ENCODE measurements at places on chromosomes 3 and 15.

GRCh38 chr3:104133630-104134029 is 1233.1 kb upstream of the ALCAM start:
- DNase-seq, result no peak

- DNase-seq, result no peak
These were observed 266.6 kb upstream of the CTDSPL start for GRCh38 chr3:37594873-37595783.

DNA sequence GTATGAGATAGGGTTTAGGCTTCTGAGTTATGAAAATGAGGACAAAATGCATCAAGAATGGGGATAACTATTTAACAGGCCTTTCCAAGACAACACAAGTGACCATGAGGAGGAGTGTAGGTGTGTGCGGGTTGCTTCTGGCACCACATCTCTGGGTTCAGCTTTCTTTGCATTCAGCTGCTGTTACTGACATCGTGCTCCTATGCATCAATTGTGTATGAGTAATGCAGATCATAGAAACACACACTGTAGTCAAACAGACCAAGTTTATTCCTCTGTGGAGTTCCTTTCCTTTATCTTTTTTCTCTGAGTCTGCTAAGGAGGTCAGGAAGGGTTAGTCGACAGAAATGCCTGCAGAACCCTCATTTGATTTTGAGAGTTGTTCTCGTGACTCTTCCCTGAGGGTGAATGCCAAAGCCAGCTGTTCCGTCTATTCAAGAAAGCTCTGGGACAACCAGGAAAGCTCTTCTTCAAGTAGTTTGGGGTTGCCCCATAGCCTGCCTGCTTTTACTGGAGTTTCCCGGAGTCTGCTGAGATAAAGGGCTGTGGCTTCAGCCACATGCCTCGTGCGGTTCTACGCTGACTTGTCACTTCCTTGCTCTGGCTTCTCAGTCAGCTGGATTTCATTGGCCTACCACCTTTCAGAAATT is 136.7 kb upstream of the TLE3 start:
- no peak for DNase-seq

- no peak for DNase-seq
These were observed 5.7 kb downstream of the XIRP1 start for GRCh38 chr3:39186692-39187151.

GRCh38 chr3:50357481-50357880 is 1.8 kb downstream of the TMEM115 start:
- no peak for DNase-seq

DNA sequence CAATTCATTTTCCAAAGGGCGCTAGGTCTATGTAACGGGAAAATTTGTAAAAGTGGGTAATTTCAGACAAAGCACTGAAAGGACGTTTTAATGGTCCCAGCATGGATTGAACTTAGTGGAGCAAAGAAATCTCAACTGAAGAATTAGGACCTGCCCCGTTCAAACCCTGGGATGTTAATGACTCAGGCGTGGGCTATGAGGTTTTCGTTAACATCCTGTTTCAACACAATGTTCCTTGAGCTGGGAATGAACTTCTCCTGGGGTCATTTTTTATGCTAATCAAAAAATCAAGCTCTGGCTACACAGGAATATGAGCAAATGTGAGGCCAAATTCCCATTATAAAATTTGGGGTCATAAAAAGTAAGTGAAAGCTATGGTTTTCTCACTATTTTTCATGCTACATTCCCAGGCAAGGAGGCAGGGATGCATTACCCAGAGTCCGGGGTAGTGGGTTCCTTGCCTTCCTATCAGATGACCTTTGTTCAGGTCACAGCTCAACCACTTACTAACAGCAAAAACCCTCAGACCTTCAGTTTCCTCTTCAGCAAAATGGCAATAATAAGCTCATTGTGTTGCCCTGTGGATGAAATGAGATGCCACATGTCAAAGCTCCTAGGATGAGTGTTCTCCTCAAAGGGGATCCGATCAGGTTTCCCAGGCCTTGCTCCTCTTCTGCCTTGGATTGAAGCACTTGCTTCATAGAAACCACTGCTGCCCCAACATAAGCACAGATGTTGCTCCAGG is 271.4 kb downstream of the ARRDC4 start:
- no peak for DNase-seq

DNA sequence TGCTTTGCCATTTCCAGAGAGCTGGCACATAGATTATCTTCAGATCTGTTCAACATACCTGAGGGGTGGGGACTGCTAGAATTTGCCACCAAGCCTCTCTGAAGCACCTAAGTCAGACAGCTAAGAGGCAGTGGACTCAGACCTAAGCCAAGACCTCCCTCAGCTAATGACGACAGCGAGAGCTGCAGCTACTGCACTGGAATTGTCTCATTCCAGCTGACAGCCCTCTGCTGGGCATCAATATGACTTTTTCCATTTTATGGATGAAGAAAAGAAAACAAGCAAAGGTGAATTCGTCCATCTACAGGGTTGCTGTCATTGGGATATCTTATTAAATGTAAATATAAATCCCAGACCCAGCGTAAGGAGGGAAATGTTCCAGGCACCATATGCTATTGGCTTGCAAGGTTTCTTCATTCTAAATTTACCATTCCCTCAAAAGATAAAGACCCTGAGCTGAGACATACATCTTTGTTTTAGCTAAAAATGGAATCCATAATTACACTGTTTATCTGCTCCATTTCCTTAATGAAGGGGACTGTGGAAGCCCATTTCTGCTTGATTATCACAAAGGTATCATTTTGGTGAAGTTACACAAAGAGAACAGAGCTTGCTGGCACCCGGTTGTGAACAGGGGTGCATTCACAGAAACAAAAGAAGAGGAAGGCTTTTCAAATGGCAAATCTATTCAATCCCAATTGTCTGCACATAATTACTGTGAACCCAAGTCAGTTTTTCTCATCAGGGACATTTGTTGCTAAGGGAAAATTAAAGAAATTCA is 85.5 kb upstream of the LRTM1 start:
- DNase-seq, result no peak

GRCh38 chr3:106877627-106878026 is 499.6 kb upstream of the CCDC54 start:
- DNase-seq, result no peak

- no peak for DNase-seq
These were observed 64.5 kb downstream of the KLHL25 start for GRCh38 chr15:85730001-85730820.

DNA sequence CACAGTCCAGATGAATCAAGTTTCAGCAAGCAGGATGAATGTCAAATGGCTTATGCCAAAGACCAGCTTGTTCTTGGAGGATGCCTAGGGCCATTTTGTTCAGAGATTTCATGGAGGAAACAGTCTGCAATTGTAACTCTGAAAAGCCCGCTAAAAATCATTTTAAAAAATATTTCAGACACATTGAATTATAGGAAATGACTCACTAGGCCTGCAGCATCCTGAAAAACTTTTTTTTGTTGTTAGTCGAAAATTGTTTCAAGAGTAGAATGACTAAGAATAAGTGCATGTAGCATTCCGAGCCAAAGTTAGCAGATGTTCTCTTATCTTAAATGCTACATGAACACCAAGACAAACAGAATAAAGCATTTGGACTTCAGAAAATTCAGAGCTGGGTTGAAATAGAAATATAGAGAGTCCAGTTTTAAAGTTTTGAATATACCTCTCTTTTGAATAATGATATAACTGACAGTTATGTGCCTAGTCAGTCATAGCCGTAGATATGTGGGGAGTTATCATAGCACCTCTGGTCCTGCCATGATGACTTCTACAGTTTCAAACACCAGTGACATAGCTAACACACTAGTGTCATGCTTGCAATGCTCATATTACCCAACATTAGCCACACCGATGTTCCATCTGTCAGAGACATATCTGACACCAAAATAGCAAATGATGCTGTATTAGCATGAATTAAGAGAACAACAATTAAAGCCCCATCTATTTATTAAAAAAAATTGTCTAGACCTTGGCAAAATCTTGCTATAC is 1462.8 kb upstream of the GBE1 start:
- DNase-seq, result no peak

GRCh38 chr15:34795267-34796081 is at the start of gene ACTC1:
Gene ACTC1, minus strand, starts transcription at chr15:34795549. Its CDS starts 741 bp downstream, at chr15:34794808.
- peak; percentile 89 for DNase-seq

DNA sequence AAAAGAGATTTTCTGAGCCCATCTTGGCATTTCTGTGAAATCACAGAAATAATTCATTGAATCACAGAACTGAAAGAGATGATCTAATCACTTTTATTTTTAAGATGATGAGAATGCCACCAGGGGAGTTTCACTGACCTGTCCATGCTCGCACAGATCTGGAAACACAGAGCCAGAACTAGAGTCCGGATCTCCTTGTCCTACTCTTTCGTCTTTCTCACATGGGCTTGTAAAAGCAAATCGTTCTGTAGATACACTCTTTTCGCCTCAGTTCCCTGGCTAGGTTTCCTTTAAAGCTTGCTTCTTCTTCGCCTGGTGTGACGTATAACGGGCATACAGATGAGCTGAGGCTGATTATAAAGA is 122.5 kb upstream of the SPRED1 start:
- no peak for DNase-seq

DNA sequence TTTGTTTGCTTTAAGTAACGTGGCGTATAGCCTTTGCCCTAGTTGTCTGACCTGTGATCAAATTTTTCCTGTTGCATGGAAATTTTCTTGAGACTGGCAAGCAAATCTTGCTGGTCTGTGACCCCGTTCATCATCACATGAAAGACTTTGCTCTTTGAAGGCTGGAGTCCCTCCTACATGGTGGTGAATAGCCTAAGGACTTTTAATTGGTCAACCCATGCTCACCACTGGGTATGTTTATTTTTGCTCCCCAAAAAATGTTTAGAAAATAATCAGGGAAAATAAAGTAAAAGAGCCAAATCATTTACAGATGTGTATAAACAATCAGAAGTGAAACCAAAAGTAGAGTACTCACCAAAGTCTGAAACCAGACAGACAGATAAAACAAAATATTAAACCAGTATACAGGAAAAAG is 1075.3 kb upstream of the ALCAM start:
- no peak for DNase-seq

DNA sequence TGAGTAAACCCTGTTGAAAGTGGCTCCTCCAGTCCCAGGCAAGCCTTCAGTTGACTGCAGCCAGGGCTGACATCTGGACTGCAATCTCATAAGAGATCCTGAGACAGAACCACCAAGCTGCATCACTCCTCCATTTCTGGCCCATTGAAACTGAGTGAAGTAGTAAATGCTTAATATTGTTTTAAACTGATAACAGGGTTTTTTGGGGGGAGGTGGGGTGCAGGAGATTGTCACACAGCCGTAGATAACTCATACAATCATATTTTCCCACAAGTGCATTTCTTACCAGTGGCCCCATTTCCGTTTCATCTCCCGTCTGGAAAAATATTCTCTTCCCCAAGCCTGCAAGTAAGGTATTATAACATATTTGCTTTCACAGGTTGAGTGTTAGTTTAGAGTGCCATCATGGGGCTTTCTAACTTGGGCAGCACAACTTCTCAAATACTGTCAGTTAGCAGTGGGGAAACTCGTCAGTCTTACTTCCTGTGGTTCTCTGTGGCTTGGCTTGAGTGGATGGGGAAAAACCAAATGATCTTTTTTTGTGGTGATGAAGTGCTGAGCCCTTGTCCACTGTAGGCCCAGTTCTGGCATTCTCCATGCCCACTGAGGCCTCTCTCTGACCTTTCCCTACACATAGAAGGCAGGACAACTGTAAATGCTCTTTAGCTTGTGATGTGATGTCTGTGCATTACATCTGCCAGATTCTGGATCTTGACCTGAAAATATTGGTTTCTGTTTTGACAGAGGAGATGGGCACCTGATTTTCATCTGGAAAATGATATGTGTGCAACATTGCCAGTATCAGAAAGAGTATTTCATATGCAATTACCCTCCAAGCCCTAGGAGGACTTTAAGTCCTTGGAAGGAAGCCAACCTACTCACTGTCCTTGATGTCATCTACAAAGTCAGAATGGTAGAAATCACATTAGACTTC is 90.1 kb upstream of the BHLHE40 start:
- DNase-seq, result no peak

GRCh38 chr3:39317571-39318169 is 11.8 kb upstream of the CCR8 start:
- no peak for DNase-seq

DNA sequence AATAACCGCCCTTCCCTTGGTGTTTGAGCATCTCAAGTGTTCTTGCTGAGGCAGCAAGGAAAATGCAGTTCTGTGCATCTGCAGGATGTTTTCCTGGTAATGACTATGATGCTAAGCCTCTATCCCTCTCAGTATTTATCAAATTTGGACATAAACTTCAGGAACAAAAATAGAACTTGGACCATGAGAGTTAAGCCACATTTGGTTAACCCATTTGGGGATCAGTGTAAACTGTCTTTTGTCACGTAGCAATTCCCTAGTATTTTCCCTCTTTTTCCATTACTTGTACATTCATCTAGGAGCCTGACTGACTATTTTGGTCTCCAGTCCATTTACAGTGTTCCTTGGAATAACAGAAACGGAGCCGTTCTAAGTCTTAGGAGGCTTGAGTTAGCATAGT is 250.8 kb downstream of the RBMS3 start:
- no peak for DNase-seq

DNA sequence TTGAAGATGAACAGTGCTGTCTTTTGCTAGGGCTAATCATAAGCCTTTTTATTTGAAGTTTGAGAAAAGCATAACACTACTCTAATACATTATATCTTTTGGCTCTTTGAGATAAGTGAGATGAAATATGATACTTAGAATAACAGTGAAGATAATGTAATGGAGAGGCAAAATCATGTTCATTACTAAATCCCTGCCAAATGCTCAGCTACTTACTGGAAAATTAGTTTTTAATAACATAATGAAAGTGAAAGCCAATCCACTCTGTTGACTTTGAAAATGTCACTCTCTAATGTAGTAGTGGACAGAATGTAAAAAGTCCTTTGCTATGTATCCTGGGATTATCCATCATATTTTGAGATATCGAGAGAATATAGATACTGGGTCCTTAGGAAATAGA is 35.9 kb upstream of the MYH15 start:
- DNase-seq, result no peak

DNA sequence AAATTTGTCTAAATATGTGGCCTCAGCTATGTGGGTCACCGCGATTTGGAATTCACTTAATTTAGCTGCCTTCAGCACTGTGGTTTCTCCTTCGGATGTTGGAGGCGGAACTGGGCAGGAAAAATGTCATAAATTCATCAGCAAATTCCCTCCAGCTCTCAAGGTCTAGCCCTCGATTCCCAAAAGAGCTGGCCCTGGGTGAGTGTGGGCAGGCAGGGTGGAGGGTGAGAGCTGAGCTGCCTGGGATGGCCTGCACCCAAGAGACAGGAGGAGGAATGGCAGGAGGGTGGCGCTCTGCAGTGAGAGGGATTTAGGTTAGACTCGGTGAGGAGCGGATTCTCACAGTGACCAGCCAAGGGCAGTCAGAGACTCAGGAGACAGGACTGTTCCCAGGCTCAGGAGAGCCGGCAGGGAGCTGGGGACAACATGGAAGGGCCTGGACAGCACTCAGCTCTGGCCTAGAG is 57.1 kb downstream of the FEM1B start:
- no peak for DNase-seq

- no peak for DNase-seq
These were observed 7.8 kb upstream of the NUP210 start for GRCh38 chr3:13427662-13428603.

GRCh38 chr3:64642327-64643151 is 45.3 kb downstream of the ADAMTS9 start:
- DNase-seq, result no peak

GRCh38 chr3:151265866-151266265 is 12.5 kb downstream of the P2RY14 start:
- DNase-seq, result no peak
